ENCODE measurements at places on chromosomes 5 and 9.

- DNase-seq: no peak
Observed at GRCh38 chr5:116401576-116401975, 173.0 kb downstream of the SEMA6A start.

DNA sequence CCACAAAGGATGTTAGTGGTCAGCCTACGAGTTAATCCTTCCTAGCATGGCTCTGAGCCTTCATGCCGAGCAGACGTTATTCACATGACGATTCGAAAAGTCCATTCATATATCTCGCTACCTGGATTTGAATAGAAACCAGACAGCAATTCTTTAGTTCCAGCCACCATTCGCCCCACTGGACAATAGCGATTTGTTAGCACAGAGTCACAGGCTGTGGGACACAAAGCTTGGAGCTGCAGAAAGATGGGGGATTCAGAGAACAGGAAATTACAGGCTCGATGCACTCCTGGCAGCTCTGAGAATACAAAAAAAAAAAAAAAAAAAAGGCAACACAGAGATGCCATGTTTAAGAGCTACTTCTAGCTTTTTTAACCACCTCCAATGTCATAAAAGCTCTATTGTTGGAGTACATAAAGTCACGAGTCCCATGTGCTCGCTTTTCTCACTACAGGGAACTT, 110.7 kb downstream of the NR6A1 start:
- DNase-seq: peak; percentile 82

DNA sequence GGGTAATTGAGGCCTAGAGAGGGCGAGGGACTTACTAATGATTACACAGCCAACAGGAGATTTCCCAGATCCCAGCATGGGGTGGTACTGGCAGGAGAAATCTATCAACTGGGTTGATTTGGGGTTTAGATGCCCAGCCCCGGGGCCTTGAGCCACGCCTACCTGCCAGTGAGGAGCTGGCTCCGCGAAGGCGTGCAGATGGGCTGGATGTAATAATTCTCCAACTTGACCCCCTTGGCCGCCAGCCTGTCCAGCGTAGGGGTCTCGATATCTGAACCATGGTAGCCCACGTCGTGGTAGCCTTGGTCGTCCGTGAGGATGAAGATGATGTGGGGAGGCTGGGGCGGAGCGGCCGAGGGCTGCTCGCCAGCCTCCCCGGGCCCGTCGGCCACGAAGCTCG, 804 bp downstream of the ARSI start:
- no peak for DNase-seq

- peak; percentile 26 for DNase-seq
Observed at GRCh38 chr5:13946111-13946510, 1.6 kb upstream of the DNAH5 start.

DNA sequence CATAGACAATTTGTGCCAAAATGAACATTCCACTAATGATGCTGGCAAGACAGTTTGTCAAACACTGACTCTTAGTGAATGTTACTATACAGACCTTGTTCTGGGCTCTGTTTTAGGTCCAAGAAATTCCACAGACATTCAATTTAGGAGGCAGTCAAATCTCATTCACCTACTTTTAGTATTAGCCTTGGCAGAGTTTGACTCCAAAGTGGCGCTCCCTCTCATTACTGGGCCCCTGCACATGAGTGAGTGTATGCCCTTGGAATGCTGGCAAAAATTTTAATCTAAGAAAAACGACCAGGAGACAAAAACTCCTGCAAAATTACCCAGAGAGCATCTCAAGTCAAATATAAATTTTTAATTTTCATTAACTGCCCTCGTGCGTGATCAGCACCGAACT, 94.9 kb upstream of the SLC27A6 start:
- no peak for DNase-seq

- DNase-seq: no peak
Observed at GRCh38 chr5:145637396-145637795, 197.7 kb downstream of the PRELID2 start.

GRCh38 chr5:84715091-84715490, 330.4 kb upstream of the EDIL3 start:
- peak; percentile 54 for DNase-seq

DNA sequence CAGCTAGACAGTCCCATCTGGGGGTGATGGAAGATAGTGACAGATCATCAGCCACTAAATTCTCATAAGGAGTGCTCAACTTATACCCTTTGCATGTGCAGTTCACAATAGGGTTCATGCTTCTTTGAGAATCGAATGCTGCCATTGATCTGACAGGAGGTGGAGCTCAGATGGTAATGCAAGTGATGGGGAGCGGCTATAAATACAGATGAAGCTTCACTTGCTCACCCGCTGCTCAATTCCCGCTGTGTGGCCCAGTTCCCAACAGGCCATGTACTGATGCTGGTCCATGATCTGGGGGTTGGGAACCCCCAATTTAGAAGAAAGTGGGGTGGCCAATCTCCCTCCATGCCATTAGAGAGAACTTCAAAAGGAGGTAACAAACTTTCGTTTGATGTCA, 44.9 kb upstream of the ZNF462 start:
- DNase-seq: no peak

GRCh38 chr5:173278172-173278571, 43.2 kb upstream of the NKX2-5 start:
- DNase-seq: no peak

GRCh38 chr9:29211580-29212396, 1638.5 kb upstream of the C9orf72 start:
- DNase-seq: peak; percentile 40

- no peak for DNase-seq
Observed at GRCh38 chr9:8315211-8315610, 515.6 kb upstream of the DMAC1 start.

DNA sequence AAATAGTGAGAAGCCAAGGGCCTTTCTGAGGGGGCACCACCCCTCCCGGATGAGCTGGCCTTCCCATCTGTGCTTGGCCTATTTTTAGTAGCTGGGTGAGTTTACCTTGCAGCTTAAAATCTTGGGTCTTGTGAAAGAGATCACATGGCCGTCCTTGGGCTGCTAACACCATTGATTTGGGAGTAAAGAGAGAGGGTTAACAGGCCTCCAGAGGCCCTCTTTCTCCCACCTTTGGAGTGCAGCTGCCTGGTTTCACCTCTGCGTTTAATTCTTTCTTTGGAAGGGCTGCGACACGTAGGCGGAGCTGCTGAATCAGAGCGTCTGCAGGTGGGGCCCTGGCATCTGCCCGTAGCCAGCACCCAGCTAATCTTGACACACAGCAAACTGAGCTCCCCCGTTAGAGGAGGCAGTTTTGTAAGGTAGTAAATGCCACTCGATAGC, 12.8 kb downstream of the OLFM1 start:
- DNase-seq: no peak

DNA sequence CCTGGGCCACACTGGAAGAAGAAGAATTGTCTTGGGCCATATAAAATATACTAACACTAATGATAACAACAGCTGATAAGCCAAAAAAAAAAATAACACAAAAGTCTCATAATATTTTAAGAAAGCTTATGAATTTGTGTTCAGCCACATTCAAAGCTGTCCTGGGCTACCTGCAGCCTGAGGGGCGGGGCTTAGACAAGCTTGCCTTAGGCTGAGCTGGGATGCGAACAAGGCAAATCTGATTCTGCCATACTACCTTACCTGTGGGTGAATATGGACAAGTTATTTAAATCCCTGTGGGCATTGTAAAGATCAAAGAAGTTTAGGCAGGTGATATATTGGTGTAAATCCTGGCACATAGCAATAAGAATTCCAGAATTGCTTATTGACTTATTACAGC, 212.3 kb upstream of the ATP10B start:
- DNase-seq: no peak

GRCh38 chr5:14216902-14217301, 73.8 kb downstream of the TRIO start:
- DNase-seq: no peak

Data from LHCN-M2 (cell line).